ENCODE measurements at places on chromosomes 3 and 15.

GRCh38 chr3:12465836-12466225, 18.4 kb upstream of the TSEN2 start:
- DNase-seq: no peak

GRCh38 chr15:85494048-85494777, 113.8 kb downstream of the AKAP13 start:
- no peak for DNase-seq

DNA sequence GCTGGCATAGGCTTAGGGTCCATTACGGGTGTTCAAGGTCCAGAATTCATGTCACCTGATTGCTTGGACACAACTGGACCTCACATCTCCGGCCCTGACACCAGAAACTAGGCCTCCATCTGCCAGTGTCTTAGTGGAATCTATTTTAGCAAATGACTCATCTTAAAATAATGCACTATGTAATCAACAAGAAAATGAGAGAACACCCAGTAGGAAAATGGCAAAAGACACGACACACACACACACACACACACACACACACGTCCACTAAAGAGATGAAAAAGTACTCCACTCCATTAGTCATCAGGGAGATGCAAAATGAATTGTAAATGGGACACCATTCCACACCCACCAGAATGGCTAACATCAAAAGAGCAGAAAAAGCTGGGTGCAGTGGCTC, 11.2 kb downstream of the APBA2 start:
- DNase-seq: no peak

DNA sequence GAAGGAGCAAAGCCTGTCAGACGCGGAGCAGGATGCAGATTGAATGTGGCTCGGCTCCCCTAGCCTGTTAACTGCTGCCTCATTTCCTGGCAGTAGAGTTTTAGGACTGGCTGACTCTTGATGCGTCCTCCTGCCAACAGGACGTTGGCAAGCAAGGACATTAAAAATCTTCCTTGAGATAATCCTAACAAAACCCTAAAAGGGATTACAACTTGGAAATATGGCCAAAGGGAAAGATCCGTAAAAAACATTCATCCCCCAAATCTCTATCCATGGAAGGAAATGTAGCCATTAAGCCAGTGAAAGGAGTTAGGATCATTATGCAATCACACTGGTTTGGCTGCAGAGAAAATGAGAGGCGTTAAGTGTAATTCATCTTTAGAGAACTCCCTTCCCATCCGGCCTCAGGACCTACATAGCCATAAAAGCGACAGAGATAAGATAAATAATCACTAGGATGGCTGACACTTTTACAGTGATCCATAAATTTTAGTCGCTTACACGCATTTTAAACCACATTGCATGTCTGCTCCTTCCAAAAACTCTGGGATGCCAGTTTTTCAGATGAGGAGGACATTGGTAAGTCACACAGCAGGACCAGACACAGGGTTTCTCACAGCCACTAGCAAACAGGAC, 44.5 kb upstream of the C3orf80 start:
- DNase-seq: no peak

DNA sequence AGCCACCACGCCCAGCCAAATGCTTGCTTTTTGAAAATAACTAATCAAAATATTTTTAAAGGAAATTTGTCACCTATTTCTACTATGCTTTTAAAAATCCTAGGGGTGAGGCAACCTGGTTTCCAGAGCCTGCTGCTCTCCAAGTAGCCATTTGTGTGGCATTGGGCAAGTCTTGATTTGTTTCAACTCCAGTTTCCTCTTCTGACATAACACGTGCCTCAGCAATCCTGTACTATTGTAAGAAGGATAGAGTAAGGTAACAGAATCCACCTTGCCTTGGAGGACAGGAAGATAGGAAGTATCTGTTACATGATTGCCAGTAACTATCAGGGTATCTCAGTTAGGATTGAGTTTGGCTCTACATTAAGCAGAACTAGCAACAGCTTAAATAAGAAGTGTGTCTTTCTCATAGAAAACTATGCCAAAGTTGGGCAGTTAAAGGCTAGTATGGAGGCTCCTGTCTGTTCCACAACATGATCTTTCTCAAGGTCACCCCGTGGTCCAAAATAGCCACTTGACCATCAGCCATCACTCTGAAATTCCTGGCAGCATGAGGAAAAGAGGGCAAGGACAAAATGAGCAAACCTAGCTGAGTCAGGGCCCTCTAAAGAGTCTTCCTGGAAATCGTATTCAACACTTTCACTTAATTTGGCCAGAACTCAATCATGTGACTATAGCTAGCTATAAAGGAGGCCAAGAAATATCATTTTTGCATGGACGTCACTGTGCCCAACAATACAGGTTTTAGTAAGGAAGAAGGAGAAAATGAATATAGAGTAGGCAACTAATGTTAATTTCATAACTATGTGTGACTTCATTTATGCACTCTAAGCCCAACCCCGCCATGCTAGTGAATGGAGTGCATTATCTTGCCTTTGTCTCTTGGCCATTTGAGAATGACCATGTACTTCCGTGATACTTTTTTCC, 66.1 kb downstream of the HMG20A start:
- no peak for DNase-seq

Measured in stimulated activated CD4-positive, alpha-beta T cell treated with anti-CD3 and anti-CD28 coated beads, Interleukin-2, amount 100 ng/mL, for 48 hours (primary cell).